ENCODE measurements at places on chromosomes 12 and 14.

- DNase-seq = no peak
These were observed 1.2 kb upstream of the NEMP1 start for GRCh38 chr12:57079821-57080220.

GRCh38 chr12:9364224-9365176 lies 156.3 kb upstream of the PZP start:
- DNase-seq = peak; percentile 32

- no peak for DNase-seq
These were observed 4.8 kb upstream of the NINJ2 start for GRCh38 chr12:668090-668481.

- no peak for DNase-seq
These were observed 19.6 kb downstream of the FNTB start for GRCh38 chr14:65006261-65006721.

- peak; percentile 7 for DNase-seq
These were observed 64.2 kb downstream of the DNAI7 start for GRCh38 chr12:25130741-25131188.

DNA sequence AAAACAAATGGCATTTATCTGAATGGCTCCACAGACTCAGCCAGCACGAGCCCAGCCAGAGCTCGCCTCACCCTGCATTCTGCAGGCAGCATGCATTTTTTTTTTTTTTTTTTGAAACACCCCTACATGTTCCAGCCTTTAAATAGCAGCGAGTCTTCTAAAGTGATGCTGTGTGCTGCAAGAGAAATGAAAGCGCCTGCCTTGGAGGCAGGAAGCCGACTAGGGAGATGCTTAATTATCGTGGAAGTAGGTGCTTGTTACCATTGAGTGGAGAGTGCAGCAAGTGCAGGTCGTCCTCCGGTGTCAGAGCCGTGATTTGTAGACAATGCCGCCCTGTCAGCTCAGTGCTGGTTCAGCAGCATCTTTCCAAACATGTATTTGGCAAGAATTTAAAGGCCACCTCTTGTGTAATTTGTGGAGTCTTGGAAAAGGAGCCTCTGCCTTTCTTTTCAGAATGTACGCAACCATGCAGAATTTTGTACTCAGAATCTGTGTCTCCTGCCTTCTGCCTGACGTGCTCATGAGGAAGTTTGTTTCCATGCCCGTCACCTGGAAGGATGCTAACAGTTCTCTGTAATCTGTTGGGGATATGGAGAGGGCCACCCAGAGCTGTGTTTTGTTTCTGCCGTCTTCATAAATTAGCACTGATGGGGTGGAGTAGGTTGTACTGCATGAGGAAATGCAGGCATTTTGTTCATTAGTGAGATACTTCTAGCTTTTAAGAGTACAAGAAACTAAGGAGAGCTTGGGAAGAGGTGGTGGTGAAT lies 345.9 kb upstream of the RGS6 start:
- no peak for DNase-seq

DNA sequence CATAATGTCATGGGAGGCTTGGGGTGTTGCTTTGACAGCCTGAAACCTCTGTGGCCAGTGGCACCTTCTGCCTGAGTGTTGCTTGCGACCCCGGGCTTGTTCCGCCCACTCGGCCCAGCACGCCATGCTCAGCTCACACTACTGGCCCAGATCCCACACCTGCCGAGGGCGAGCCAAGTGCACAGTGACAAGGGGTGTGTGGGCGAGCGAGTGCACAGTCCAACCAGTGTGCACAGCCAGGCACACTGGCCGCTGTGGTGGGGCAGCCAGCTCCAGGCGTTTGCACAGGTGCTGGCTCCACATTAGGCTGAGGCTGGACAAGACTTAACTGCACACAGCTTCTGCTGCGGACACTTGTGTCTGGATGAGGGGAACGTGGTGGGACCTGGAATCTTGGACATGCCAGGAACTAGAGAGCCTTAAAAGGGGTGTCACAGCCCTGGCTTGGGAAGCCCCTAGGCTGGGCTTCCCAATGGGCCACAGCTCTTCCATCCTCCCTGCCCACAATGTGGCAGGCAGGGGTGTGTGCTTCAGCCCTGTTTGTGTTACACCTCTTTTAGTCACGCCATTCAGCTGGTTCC lies 609.2 kb upstream of the FOXG1 start:
- DNase-seq = no peak
